ENCODE measurements at places on chromosomes 4 and X. TPM values are rescaled to one million over a fixed set of nuclear protein-coding genes. Genes with fewer than 3 reads are reported as not detected.

The DKK2 gene
- 2.1 TPM for total RNA-seq

The SLC49A3 gene
- total RNA-seq, result 2.5 TPM

The CTSO gene
- total RNA-seq, result 18.5 TPM

The SMIM10 gene
- total RNA-seq, result 6.3 TPM

The GYPE gene
- not detected for total RNA-seq

The INTS6L gene
- 13.2 TPM for total RNA-seq
